ENCODE measurements at places on chromosomes 2 and 18. TPM values are rescaled to one million over a fixed set of nuclear protein-coding genes. Genes with fewer than 3 reads are reported as not detected.
A peak's percentile ranks its signal among the peaks of the same experiment; 100 is the strongest.

DNA sequence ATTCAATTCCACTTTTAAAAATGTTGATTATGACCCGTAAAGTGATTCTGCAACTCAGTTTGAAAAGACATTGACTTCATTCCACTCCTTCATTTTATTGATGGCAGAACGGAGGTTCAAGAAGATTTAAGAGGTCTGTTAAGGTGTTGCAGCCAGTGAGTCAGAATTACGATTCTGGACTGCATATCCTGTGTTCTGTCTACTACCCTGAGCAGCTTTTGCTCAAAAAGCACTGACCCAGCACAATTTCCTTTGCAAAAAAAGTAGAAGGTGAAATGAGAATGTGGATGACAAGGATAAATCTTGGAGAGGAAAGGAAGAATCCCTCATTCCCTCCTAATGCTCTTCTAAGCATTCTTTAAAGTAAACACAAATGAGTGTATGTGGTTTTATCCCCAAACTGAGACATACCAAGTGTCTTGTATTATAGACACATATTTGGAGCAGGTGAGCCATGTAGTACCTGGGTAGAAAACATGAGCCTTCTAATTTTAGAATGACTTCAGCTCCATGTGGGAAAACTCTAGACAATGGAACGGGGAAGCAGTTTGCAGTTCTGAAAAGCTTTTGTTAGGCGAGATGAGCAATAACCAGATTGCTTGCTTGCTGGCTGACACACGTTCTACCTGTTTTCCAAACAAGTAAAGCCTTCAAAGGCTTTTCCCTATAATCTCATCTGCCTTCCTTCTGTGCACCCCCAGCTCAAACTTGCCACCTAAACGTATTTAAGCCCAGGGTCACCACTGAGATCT is 44.7 kb downstream of the TGFA start:
- H3K27me3 ChIP-seq: no peaks in the 10 kb centered on the region
- no peaks in the 10 kb centered on the region for H3K36me3 ChIP-seq
- H3K27ac ChIP-seq: no peak overlapping the region
- DNase-seq: no peak

- H3K27ac ChIP-seq: no peak overlapping the region
- no peaks in the 10 kb centered on the region for H3K36me3 ChIP-seq
- H3K27me3 ChIP-seq: no peaks in the 10 kb centered on the region
- H3K4me1 ChIP-seq: no peaks in the 10 kb centered on the region
Measured at GRCh38 chr18:28736223-28736622, 559.3 kb upstream of the CDH2 start.

- H3K4me1 ChIP-seq: no peaks in the 10 kb centered on the region
- no peaks in the 10 kb centered on the region for H3K36me3 ChIP-seq
- H3K4me3 ChIP-seq: no peak overlapping the region
- H3K27me3 ChIP-seq: no peaks in the 10 kb centered on the region
- no peak for DNase-seq
Measured at GRCh38 chr2:169526451-169526850, 16.9 kb downstream of the KLHL41 start.

PLEKHH2 gene
- total RNA-seq: 0.26 TPM

SLC11A1 gene
- 0.11 TPM for total RNA-seq

DNA sequence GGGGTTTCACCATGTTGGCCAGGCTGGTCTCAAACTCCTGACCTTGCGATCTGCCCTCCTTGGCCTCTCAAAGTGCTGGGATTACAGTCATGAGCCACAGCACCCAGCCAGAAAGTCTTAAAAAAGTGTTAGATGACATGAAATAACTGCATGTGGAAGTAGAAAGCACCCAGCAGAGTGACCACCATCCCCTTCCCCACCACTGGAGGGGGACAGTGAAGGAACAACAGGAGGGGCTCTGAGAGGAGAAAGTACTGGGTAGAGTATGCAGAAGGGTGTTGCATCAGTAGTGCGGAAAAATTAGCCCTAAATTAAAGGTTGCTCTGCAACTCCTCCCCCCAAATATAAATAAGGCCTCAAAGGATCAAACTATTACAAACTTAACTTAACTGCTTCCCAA is 230.5 kb downstream of the ZNF521 start:
- no peak for DNase-seq
- H3K36me3 ChIP-seq: no peaks in the 10 kb centered on the region
- H3K4me1 ChIP-seq: no peaks in the 10 kb centered on the region
- H3K27me3 ChIP-seq: peaks cover 2% of the 10 kb centered on the region
- H3K4me3 ChIP-seq: no peak overlapping the region

ST3GAL5 gene
- total RNA-seq: 28.9 TPM

EPAS1 gene
- 7.5 TPM for total RNA-seq

GEN1 gene
- total RNA-seq: 31.0 TPM

DNA sequence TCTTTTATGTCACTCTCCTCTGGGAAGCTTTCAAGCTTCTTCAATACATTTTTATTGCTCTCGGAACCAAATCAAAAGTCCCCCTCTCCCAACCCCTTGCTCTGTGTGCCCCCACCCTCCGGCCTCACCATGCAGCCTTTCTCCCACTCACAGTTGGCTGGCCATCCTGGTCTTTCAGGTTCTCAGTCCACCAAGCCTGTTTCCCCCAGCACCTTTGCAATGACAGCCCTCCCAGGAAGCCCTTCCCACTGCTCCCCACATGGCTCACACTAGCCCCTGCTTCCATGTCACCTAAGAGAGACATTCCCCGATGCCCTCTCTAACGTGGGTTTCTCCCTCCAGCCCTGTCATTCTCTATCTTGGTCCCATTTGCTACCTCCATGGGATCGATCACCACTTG is 266.6 kb downstream of the SRBD1 start:
- peaks cover 17% of the 10 kb centered on the region for H3K27me3 ChIP-seq
- no peak overlapping the region for H3K27ac ChIP-seq
- no peak for DNase-seq
- H3K4me3 ChIP-seq: no peak overlapping the region
- H3K4me1 ChIP-seq: no peaks in the 10 kb centered on the region
- H3K36me3 ChIP-seq: no peaks in the 10 kb centered on the region

DNA sequence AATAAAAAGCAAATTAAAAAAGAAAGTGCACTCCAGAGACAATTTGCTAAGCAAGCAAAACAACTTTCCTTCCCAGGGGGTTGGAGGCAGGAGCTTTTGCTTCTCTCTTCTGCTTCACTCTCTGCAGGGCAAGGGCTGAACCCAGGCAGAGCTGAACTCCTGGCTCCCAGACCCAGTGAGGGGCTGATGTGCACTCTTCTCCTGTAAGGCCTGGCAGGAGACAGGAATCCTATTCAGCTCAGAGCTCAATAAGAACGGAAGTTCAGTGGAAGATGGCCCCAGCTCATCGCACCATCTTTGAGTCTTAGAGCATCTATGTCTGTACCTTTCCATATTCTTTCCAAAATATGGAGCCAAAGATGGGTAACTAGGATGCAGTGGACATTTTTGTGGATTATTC is 29.1 kb downstream of the CIB4 start:
- H3K36me3 ChIP-seq: no peaks in the 10 kb centered on the region
- H3K4me1 ChIP-seq: peaks cover 17% of the 10 kb centered on the region
- H3K27me3 ChIP-seq: peaks cover 8% of the 10 kb centered on the region
- DNase-seq: no peak
- H3K27ac ChIP-seq: no peak overlapping the region

GRCh38 chr18:12079491-12080237 is 14.0 kb upstream of the ANKRD62 start:
- no peaks in the 10 kb centered on the region for H3K36me3 ChIP-seq
- H3K27ac ChIP-seq: no peak overlapping the region
- no peaks in the 10 kb centered on the region for H3K4me1 ChIP-seq
- DNase-seq: no peak
- peaks cover 13% of the 10 kb centered on the region for H3K27me3 ChIP-seq

DNA sequence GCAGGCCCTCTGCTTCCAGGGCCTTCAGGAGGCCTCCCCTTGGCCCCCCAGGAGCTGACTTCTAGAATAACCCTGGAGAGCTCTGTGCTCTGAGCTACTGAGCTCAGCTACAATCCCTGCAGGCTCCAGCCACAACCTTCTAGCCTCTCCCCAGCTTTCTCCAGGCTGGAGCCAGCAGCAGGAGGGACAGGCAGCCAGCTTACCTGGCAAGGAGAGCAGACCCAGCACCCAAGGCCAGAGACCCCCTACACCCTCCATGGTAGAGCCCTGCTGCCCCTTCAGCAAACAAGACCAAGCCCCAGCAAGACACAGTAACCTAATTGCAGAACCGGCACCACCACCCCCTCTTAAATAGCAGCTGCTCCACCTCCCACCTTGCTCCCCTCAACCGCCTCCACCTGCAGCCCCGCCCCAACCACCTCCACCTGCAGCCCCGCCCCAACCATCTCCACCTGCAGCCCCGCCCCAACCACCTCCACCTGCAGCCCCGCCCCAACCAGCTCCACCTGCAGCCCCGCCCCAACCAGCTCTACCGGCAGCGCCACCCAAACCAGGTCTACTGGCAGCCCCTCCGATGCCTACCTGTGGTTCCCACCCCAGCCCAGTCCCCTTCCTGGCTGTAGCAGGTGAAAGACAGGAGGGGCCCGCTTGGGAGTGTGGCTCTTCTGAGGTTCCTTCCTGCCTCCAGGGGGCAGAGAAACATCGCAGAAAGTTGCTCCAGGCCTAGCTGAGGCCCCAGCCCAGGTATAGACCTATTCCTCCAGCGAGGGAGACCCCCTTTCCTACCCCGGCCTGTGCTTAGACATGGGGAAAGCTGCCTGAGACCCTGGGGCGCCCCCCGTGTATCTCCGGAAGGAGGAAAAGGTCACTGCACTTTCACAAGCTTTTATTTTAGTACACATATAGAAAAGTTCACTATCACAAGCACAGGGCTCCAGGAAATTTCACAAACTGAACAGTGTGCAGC is at the start of gene ASTL:
ASTL (minus strand) TSS at position 324 of the 967 bp plus-strand sequence; CDS start at position 258, 66 bp downstream.
- H3K27me3 ChIP-seq: no peaks in the 10 kb centered on the region
- no peak within 1 kb of the TSS for H3K4me3 ChIP-seq
- no peaks in the 10 kb centered on the region for H3K36me3 ChIP-seq
- H3K4me1 ChIP-seq: peaks cover 9% of the 10 kb centered on the region

SKOR2 gene
- total RNA-seq: not detected

GRCh38 chr2:217047209-217047608 is 187.3 kb upstream of the TNP1 start:
- H3K4me3 ChIP-seq: no peak overlapping the region
- no peak for DNase-seq
- peaks cover under 1% of the 10 kb centered on the region for H3K36me3 ChIP-seq
- H3K4me1 ChIP-seq: no peaks in the 10 kb centered on the region

GRCh38 chr18:3605954-3606443 is 156.0 kb downstream of the TGIF1 start:
- H3K4me3 ChIP-seq: no peak overlapping the region
- H3K4me1 ChIP-seq: peaks cover 9% of the 10 kb centered on the region
- no peaks in the 10 kb centered on the region for H3K27me3 ChIP-seq
- no peaks in the 10 kb centered on the region for H3K36me3 ChIP-seq

STK16 gene
- 27.8 TPM for total RNA-seq

LRRTM1 gene
- total RNA-seq: not detected

SERPINB3 gene
- total RNA-seq: not detected

GRCh38 chr2:46591562-46591961 is 112.2 kb downstream of the TMEM247 start:
- no peak overlapping the region for H3K4me3 ChIP-seq
- H3K36me3 ChIP-seq: no peaks in the 10 kb centered on the region
- H3K4me1 ChIP-seq: peaks cover 2% of the 10 kb centered on the region
- no peak for DNase-seq
- H3K27me3 ChIP-seq: no peaks in the 10 kb centered on the region

DNA sequence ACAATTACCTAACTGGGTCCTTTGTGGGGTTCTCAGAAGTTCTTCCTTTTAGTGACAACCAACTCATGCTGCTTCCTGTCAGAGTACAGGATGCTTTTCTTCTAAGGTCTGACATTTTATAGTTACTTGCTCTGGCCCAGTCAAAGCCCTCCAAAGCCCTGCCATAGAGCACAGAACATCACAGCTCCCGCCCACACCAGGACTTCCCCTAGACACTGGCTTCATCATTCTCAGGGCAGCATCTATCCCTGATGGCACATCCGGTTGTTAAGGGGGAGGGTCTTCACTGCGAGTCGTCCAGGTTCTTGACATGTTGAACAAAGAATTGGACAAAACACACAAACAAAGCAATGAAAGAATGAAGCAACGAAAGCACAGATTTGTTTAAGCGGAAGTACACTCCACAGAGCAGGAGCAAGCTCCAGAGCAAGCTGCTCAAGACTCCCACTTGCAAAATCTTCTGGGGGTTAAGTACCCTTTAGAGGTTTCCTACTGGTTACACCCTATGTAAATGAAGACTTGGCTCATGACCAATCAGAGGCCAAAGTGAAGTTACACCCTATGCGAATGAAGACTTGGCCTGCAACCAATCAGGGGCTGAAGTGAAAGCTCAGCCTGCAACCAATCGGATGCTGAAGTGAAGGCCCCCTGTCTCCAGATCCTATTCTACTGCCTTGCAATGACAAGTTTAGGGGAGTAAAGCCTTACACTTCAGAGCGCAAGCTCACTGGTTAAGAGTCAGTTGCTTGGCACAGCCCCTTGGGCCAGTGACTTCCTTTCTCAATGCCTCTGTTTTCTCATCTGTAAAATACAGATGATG is 79.0 kb downstream of the HDAC4 start:
- H3K27me3 ChIP-seq: peaks cover 3% of the 10 kb centered on the region
- H3K4me3 ChIP-seq: peak overlapping the region; percentile 74
- peaks cover 66% of the 10 kb centered on the region for H3K4me1 ChIP-seq
- DNase-seq: peak; percentile 75
- H3K27ac ChIP-seq: peak overlapping the region; percentile 78
- no peaks in the 10 kb centered on the region for H3K36me3 ChIP-seq

PSMA8 gene
- 1.3 TPM for total RNA-seq

- H3K36me3 ChIP-seq: no peaks in the 10 kb centered on the region
- no peak overlapping the region for H3K4me3 ChIP-seq
- H3K27me3 ChIP-seq: no peaks in the 10 kb centered on the region
- H3K4me1 ChIP-seq: peaks cover 18% of the 10 kb centered on the region
Measured at GRCh38 chr18:74289137-74289536, 2.6 kb downstream of the CYB5A start.

DNA sequence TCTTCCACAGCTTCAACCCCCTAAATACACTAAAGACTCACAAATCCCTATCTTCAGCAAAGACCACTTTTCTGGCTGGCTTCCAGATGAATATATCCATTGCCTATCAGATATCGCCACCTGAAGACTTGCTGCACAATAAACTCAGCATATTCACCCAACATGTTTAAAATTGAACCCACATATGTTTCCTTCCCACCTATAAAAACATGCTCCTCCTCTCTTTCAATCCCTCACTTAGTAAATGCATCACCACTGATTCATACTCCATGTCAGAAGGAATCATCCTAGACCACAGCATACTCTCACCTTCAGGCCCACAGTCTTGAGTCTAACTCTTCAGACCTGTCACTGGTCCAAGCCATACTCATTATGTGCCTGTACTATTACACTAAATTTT is 5.3 kb downstream of the SPC25 start:
- no peak for DNase-seq
- peaks cover 20% of the 10 kb centered on the region for H3K4me1 ChIP-seq
- H3K27ac ChIP-seq: no peak overlapping the region
- H3K4me3 ChIP-seq: no peak overlapping the region

GRCh38 chr2:18988631-18989232 is 369.7 kb downstream of the OSR1 start:
- peaks cover 5% of the 10 kb centered on the region for H3K36me3 ChIP-seq
- H3K4me1 ChIP-seq: no peaks in the 10 kb centered on the region
- H3K4me3 ChIP-seq: no peak overlapping the region
- no peaks in the 10 kb centered on the region for H3K27me3 ChIP-seq
- no peak for DNase-seq

NCKAP5 gene
- not detected for total RNA-seq

DNA sequence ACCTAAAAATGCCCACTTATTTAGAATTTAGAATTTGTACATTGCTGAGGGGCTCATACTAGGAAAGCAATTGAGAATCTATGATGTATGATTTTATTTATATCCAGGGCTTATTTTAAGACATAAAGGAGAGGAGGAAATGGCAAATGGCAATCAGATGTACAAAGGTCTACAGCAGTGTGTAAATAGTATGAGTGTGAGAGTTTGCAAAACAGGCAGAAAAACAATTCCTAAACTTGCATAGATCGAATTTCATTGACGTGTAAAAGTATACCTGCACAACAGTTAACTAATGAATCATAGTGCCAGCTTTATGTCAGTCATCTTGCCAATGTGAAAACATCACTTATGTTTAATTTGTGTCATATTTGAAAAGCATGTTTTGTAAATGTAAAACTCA is 718.7 kb upstream of the GCFC2 start:
- H3K4me3 ChIP-seq: no peak overlapping the region
- no peak for DNase-seq
